WTC11 (cell line): ENCODE measurements at places on chromosomes 7 and 10.

- no peak for DNase-seq
These were observed 25.8 kb downstream of the UBE2D4 start for GRCh38 chr7:43952028-43952427.

DNA sequence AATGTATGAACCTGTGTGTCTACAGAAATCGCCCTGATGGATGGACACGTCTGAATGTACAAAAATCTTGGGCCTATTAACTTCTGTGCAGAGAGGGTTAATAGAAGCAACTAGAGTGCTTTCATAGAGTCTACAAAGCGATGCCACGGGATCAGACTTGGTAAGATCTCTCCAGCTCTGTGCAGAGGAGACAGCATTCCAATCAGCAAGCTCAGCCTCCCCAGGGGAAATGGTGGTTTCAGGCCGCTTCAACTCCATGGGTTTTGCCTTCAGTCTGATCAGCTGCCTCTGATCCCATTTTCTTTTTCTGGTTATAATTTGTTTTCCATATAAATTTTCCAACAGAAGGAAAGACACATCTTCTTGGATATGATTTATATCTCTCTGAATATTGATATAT is 35.1 kb upstream of the COBL start:
- DNase-seq, result no peak

DNA sequence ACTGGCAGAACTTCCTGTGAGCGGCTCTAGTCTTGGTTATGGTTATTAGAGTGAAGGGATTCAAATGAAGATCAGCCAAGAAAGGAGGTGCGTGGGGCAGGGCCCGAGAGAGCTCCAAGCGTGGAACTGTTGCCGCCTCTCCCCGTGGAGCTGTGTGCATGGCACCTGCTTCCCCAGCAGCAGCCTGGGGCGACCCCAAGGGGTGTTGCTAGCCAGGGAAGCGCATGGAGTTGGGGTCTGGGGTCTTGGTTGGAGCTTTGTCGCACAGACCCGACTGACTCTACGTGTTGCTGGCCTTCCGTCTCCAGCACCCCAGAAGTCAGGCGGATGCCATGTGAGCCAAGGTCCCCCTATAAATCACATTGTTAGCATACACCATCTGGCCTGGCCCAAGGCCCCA is 61.0 kb downstream of the HTR5A start:
- no peak for DNase-seq

DNA sequence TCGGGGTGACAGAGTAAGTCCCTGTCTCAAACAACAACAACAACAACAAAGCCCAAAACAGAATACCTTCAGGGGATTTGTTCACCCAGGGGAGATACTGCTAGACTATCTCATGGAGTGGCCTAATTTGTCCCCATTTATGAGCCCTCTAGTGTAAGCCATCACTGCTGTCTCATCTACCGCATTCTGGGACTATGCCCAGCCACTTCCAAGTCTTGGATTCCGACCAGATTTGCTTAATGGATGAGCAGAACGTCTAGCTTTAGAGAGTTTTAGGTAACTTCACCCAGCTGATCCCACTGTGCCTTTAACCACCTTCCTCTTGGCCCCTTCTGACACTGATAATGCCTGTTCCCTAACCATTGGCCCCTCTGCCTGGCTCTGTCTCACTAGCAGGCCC is 47.1 kb downstream of the PAPSS2 start:
- DNase-seq, result no peak

- DNase-seq, result no peak
These were observed at the start of gene TMEM273 for GRCh38 chr10:49187950-49188761. Gene TMEM273 (minus strand): TSS chr10:49188391. CDS start chr10:49188336, 55 bp downstream.

- DNase-seq, result no peak
These were observed 121.5 kb downstream of the SNX10 start for GRCh38 chr7:26413007-26413691.

DNA sequence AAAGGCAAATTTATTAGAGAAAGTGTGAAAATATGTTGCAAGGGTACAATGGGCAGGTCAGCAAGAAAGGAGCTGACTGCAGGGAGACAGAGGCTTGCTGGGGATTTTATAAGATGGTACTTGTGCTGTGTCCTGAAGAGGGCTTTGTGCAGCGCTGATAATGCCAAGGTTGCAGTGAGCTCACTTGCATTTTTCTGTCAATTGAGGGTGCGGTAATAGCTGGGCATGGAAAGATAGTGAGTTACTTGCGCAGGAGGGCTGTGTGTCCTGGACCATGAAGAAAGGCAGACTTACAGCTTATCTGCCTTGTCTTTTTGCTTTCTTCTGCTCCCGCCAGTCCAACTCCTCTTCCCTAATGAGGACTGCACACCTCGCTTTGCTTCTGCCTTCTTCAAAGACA is 12.5 kb downstream of the CDC123 start:
- no peak for DNase-seq

- DNase-seq, result no peak
These were observed 18.3 kb downstream of the DNAJB12 start for GRCh38 chr10:72336259-72337038.

GRCh38 chr7:27555670-27556069 is 107.0 kb downstream of the HIBADH start:
- no peak for DNase-seq

GRCh38 chr10:99374972-99375371 is 45.8 kb downstream of the CNNM1 start:
- no peak for DNase-seq

DNA sequence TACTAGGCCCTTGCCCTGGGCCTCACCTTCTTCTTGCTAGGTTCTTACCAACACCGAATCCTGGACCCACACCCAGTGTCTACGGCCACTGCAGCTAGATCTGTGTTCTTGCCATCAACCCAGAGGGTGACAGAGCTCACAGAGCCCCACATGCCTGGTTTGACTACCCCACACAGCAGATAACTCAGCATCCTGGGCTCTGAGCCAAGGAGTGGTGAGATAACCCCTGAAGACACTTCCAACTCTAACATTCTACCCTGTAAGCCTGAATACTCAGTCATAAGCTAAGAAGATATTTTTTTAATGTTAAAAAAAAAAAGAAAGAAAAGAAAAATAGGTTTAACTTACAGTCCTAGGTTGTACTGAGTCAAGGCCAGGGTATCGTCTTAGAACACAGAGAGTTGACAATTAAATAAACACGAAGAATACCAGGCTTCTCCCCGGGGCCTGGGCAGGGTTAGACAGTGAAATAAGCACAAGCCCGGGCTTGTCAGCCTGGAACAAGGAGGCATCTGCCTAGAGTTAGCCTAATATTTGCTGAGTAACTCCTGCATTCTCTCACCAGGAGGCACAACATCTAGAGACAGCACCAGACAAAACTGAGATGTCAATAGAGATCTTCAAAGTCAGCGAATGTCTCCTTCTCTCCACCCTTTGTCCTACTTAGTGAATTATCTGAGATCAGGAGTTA is 556.5 kb upstream of the LRRN3 start:
- no peak for DNase-seq

GRCh38 chr7:16816824-16817223 is 12.0 kb upstream of the AGR2 start:
- DNase-seq, result no peak

- DNase-seq, result peak; percentile 93
These were observed at the start of gene CLDN3 for GRCh38 chr7:73770002-73770859. Gene CLDN3 (minus strand): TSS chr7:73770270. CDS start chr7:73770049, 221 bp downstream.

- DNase-seq, result peak; percentile 18
These were observed 847.2 kb downstream of the CCSER2 start for GRCh38 chr10:85175635-85176034.

GRCh38 chr10:15321431-15322341 is 49.4 kb downstream of the FAM171A1 start:
- DNase-seq, result no peak

- DNase-seq, result no peak
These were observed 11.1 kb upstream of the ACSL5 start for GRCh38 chr10:112362833-112363232.

DNA sequence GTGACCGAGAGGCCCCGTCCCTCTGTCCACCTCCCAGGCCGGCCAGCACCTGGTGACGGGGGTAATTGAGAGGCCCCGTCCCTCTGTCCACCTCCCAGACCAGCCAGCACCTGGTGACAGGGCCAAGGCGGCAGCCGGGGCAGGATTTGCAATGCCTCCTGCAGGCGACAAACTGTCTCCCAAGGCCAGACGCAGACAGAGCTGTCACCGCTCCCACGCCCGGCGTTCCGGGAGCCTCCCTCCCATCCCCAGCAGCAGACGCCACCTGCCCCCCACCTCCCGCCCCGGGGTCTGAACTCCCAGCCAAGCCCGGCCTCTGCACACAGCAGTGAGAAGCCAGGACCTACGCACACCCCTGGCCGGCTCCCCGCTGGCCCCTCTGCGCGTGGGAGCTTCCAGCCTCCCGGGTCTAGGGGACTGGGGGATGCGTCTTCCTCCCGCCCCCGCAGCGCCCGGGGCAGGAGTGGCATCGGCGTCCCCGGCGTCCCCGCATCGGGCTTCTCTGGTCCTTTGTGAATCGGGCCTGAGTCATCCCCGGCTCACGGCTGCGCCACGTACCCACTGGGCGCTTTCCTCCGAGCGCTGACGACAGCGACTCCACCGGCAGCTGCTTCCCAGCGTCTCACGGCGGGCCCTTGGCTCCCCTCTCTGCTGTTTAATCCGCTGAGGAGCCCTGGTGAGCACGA is 95.1 kb upstream of the DIP2C start:
- DNase-seq, result peak; percentile 46

DNA sequence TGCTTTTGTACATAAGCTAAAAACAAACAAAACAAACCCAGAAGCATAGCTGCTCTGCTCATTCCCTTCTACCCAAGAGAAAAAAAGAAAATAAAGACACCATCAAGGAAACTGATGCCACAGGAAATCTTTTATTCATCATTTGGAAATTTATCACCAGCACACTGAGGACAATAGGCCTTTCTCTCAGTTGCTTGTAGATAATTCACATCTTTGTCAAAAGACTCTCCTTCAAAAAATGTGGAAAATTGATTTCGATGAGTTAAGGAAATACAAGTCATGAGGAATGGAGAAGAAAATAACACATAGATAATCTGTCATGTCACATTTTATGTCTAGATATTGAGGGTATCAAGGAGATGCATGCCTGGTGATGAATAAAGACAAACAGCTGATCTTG is 53.5 kb downstream of the ZNF37A start:
- DNase-seq, result no peak

DNA sequence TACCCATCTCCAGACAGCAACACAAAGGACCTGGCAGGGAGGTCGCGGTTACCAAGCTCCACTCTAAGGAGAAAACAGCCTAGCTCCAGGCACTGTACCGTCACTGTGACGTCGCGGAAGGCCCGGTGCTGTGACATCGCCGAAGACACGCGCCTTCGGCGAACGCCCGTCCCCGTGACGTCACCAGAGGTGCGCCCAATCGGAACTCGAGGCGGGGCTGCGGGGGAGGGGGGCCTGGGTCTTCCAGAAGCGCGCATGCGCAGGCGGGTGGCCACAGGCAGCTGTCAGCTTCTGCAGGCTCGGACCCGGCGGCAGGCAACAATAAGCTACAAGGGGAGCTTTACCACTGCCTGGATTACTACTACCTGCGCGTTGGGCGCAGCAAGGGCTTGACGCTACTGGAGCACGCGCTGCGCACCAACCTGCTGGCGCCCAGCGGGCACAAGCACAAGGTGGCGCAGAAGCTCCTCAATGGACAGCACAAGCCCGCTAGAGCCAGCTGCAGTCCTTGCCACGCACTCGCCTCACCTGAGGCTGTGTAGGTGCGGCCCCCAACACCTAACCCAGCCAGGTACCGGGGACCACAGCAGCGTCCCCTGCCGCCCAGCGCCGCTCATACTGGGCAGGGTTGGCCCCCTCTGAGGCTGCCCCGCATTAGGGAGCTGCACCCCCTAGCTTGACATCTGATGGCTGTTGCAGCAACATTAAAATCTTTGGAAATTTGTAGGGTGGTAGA is 208.4 kb downstream of the TPST1 start:
- DNase-seq, result peak; percentile 97

GRCh38 chr10:50605269-50605950 is 18.3 kb downstream of the SGMS1 start:
- no peak for DNase-seq

DNA sequence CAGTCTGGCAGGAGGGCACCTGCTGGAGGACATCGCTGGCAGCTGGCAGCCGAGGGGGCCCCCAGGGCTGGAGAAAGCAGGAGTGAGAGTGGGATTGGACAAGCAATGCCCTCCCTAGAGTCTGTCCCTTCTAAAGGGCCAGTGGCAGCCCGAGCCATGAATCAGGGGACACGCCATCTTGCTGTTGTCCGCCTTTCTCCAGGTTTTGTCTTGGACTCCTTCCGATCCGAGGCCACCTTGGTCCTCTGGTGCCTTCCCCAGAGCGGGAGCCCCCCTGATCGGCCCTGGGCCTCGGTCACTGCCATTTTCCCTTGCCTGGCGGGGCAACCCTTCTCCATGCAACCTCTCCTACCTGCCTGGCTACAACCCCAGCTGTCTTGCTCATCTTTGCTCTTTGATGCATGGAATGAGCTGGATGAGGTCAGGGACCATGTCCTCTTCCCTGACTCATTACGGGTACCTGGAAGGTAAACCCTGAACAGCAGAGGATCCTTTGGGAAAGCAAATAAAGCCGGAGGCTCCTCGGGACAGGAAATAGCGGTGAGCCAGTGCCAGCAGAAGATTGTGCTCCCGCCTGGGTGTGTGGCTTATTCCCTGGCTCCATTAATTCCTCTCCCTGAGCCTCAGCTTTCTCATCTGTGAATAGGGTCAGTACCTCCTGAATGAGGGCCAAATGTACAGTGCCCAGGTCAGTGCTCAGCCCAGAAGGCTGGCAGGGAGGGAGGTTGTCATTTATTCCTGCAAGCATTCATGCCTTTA is 112.0 kb downstream of the GRK5 start:
- DNase-seq, result no peak

GRCh38 chr7:108686494-108686893 is 116.8 kb downstream of the DNAJB9 start:
- no peak for DNase-seq

GRCh38 chr7:134619627-134620331 is 26.9 kb upstream of the BPGM start:
- DNase-seq, result no peak

DNA sequence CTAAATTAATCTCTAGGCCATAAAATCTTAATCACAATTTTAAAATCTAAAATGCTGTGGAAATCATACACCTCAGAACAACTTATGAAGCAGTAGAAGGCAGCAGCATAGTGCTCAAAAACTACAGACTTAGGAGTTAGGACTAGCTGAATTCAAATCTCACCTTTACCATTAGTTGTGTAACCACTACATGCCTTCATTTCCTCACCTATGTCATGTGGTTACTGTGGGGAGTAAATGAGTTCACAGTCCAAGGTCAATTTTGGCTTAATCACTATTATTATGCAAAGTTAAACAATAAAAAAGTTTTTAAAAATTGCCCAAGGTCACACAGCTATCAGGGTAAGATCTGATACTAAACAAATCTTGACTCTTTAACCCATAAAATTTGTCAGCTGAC is 37.0 kb downstream of the SNX13 start:
- DNase-seq, result no peak

DNA sequence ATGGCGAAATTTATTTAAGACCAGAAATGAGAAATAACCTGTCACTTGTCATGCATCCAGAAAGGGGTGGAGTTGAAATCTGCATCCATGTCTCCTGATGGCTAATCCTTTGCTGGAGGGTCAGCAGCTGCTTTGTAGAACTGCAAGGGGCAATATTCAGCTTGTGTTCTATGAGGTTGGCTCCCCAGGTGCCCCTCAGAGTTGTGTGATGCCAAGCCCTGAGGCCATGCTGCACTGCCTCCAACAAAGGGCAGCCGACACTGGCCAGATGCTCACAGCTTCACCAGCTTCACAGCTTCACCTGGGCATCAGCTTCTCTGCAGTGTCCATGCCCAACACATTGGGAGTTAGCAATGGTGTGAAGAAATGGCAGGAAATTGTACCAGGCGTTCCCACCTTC is 64.0 kb upstream of the TMEM72 start:
- DNase-seq, result no peak
